ENCODE measurements at places on chromosomes 3 and 15.

DNA sequence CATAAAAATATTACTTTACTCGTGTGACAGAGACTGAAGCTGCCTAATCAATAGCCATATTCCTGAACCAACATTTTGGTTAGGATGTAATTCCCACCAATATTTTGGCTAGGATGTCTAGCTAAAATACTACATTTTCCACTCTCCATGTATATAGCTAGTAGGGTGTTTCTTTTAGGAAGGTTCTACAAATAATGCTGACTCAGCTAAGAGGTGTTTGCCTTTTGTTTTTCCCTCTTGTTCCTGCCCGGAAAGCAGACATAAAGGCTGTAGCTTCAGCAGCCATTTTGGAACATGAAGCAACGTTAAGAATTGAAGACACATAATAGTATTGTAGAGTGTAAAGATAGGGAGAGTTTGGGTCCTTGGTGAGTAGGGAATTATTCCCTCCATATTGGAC lies 187.3 kb upstream of the PDZRN3 start:
- no peak for DNase-seq

- no peak for DNase-seq
Observed at GRCh38 chr3:31948280-31948679, 32.8 kb downstream of the OSBPL10 start.

DNA sequence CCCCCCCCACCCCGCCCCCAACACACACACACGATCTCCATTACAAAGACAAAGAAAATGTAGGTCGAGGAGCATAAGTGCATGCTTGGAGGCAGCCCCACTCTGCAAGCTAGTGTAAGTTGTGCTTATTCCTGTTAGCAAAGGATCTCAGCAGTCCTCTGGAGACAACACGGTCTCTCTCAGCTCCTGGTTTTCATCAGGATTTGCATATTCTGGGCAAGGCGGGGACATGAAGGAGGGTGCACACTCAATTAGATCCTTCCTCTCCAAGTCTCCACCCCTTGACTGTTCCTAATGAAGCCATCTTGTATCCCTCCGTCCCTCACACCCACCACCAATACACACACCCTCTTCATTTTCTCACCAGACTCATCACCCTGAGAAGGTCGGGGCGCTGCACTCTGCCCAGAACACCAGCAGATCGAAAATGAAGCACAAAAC lies 63.8 kb downstream of the MRPL46 start:
- DNase-seq = no peak

DNA sequence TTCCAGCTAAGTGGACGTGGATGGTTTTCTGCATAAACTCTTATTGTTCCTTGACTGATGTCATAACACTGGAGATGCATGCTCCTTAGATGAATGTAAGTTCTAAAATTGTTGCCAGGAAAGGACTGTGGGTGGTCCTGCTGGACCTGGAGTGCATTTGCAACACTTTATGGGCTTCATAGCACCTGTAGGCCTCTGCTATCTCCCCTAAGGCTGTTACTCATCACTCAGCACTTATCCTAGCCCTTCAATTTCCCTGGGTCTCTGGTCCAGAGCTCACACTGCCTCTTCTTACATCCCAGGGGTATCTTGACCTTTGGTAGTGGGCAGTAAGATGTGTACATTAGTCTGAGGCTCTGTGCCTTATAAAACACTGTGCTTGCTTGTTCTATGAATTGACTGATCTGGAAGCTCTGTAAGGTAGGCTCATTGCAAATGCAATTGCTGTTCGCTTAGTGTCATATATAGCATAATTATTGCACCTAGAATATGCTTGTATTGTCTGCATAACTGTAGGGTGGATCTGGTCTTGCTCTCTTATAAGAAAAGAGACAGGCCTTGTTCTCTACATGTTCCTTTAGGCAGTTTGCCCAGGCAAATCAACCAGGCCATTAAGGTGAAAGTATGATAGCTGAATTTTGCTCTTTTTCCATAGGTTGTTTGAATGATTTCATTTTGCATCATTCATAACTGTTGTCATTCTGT lies 35.8 kb downstream of the SLCO3A1 start:
- DNase-seq = no peak

- no peak for DNase-seq
Observed at GRCh38 chr15:33678176-33678575, 290.1 kb upstream of the CHRM5 start.

DNA sequence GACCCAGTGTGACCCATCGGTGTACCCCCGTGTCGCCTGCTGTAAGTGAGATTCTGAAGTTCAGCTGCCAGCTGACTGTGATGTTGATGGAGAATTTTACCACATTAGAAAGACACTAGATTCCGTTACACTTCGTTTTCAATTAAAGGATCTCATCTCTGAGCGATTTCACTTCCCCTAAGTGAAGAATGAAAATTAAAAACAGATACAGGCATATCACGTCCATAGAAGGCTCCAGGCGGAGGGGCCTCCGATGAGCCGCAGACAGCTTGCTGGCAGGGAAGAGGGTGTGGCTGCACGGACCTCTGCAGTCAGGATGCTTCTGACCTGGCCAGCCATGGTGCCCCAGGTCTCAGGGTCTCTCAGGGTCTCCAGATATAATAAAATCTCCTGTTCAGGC lies 6.6 kb upstream of the CPN2 start:
- DNase-seq = no peak

DNA sequence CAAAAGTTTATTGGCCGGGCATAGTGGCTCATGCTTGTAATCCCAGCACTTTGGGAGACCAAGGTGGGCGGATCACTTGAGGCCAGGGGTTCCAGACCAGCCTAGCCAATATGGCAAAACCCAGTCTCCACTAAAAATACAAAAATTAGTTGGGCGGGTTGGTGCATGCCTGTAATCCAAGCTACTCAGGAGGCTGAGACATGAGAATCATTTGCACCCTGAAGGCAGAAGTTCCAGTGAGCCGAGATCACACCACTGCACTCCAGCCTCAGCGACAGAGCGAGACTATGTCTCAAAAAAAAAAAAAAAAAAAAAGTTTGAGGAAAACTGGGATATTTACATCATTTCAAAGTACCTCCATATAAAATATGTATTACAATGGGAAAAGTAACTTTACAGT lies 40.4 kb downstream of the ETFA start:
- no peak for DNase-seq

DNA sequence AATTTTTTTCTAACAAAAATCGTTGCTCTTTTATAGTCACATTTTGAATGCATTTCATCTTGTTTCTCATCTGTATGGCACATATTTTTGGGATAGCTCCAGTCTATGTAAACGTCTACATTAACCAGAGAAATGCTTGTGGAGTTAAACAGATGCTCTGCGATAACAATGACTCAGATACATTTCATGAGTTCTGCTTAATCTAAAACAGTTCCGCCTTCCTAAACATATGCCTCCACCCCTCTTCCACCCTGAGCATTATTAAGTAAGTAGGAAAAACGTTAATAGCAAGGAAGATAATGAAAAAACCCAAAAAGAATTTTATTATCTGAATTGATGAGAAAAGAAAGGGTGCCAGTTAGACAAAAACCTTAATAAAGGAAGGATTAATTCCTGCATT lies 396.1 kb downstream of the TUSC7 start:
- no peak for DNase-seq

DNA sequence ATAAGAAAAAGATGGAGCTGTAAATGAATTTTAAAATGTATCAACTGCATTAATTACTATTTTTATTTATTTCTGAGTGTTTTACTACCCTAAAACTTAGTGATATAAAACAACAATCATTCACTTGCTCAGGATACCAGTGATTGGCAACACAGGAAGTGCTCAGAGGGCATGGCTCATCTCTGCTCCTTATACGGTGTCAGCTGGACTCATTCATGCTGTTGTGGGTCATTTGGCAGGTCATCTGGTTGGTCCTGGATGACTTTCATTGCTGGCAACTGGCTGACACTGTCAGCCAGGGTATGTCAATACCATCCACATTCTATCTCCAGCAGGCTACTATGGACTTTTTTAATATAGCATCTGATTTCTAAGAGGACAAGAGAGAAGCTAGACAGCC lies 689.6 kb upstream of the NECTIN3 start:
- DNase-seq = peak; percentile 30

DNA sequence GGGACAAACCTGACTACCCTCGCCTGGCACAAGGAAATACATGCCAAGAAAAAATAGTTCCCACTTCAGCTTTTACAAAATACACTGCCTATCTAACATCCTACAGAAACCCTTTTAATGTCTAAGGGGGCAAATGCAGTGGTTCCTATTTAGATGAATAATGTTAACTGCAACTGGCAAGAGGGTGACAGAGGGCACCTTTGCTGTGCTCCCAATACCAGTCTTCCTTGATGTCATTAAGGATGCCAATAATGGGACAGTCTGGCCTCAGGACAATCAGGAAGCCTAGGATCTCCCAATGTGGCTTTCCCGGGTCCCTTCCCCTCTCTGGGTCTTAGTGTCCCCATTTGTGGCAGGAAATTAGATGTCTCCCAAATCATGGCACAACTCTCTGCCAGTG lies 13.9 kb downstream of the CSRNP1 start:
- DNase-seq = no peak

GRCh38 chr3:53707222-53707621 lies 139.0 kb downstream of the CHDH start:
- DNase-seq = no peak

DNA sequence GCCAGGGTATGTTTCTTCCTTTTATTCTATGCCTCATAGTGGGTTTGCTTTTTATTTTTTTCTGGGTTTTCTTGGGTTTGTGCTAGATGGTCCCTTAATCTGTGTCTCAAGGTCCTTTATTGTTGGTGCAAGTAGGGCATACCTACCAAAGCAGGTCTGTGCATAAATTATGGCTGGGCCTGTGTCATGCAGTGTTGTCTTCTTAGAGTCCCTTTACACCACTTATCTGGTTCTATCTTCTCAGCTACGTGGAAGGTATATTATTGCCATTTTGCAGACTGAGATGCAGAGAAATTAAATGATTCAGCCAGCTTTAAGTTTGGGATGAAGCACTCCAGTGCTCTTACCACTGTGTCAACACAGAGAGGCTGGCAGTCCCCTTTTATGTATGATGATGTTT lies 293.5 kb upstream of the SOX2 start:
- DNase-seq = peak; percentile 20

- no peak for DNase-seq
Observed at GRCh38 chr3:154658000-154658399, 228.0 kb upstream of the GPR149 start.

DNA sequence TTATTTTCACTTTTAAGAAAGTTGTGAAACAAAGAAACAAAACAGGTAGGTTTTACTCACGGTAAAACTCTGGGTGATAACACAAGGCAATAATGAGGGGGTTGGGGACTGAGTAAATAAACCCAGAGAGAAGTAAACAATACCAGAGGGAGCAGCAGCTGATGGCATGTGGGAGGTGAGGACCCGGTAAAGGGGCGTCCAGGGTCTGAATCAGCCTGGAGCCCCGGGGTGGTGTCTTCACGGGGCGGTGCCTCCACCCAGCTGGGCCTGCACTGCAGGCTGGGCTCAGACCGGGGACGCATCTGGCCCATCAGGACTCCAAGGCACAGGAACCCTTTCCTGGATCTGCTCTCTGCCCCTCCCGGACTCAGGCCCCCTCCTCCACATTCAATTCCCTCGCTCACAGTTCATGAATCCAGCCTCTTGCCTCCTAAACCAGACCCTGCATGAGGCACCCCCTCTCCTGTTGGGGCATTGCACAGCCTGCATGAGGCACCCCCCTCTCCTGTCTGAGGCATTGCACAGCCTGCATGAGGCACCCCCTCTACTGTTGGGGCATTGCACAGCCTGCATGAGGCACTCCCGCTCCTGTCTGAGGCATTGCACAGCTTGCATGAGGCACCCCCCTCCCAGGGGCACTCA lies 73.9 kb upstream of the MFGE8 start:
- DNase-seq = no peak

DNA sequence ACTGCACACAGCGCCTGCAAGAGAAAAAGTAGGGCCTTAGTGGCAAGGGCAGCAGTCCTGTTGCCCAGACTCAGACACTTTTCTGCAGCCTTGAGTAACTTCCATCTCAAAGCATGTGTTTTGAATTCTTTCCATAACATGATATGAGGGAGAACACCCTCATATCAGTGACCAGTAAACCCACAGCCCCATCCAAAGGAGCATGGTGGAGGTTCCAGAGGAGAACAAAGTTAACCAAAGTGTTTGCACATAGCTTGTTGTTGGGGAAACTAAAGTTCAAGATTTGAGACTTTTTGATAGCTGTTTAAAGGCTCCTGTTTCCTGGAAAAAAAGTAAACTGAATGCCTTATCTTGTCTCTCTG lies 74.2 kb downstream of the OCA2 start:
- no peak for DNase-seq

DNA sequence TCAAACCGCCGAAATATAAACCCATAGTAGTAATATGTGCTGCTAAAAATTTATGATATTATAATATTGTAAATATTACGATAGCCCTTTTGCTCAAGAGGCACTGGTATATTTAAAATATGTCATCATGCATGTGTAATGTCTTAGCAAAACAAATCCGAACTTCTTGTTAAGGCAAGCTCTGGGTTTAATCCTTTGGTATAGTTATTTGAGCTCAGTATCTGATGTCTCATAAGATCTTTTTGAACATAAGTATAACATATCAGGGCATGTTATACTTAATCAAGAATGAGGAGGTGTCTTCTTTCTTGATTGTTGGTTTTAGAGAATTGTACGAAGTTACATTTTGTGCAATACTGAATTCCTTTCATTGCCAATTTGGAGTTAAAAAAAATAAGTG lies 154.1 kb upstream of the CBLB start:
- no peak for DNase-seq

DNA sequence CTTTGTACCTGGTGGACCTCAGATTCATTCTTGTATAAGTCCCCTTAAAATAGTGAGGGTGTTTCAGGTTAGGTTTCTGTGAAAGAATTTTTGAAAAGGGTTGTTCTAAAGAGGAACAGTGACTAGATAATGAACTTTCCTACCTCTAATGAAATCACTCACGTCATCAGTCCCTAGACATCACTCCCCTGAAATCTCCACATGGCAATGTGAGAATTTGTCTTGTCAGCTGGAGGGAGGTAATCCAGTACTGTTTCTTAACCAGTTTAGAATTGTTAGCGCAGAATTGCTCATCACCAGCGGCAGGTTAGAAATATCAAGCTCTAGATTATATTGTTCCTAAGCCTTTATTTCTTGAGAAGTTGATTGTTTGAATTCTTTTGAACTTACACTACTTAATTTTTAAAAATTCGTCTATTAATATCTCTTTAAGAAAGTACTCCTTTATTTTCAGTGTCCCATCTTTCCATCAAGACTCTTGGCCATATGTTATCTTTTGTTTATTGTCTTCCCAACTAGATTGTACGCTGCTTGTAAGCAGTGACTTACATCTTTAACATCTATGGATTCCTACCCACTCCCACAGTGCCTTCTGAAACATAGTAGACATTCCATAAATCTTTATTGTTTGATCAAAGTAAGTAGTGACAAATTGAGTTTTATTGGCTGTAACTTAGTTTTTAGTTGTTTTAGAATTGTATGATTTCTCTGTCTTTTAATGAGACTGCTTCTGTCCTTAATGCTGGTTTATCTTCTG lies 52.8 kb downstream of the RASA2 start:
- DNase-seq = no peak

GRCh38 chr15:96307856-96308394 lies 22.6 kb upstream of the NR2F2 start:
- DNase-seq = no peak

DNA sequence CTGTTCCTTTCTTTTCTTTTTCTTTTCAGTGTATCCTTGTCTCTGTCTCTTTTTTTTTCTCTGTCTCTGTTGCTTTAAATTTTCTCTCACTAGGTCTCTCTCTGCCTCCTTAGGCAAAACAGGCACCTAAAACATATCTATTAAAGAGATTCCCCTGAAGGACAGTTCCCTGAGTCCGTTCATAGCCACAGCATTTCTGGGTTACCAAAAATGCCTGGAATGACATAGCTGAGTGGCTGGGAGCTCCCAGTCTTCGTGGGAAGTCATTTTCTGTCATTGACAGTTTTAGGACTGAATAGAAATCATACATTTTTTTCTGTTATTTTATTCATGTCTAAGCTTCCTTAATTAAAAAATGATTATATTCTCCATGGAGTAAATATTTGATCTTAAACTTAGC lies 323.8 kb upstream of the AZI2 start:
- no peak for DNase-seq
